D341Med (cell line): ENCODE measurements at places on chromosomes 2 and 18.

DNA sequence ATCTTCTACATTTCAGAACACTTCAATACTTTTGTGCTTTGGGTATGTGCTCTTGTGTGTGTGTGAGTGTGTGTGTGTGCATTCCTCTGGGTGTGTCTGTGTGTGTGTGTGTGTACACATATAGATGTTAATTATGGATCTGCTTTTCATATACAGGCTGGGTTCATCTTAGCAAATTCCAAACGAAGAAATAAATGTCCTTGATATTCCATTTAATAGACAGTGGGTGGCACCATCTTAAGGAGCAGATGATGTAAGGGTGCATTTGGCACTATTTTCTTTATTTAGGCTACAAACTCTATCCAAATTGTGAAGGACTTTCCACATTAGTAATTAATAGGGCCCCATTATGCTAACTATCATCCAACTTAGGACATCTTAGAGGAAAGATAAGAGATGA is 425.8 kb upstream of the POU3F3 start:
- DNase-seq = no peak

GRCh38 chr2:149585166-149585885 is 2.2 kb downstream of the MMADHC start:
- no peak for DNase-seq

DNA sequence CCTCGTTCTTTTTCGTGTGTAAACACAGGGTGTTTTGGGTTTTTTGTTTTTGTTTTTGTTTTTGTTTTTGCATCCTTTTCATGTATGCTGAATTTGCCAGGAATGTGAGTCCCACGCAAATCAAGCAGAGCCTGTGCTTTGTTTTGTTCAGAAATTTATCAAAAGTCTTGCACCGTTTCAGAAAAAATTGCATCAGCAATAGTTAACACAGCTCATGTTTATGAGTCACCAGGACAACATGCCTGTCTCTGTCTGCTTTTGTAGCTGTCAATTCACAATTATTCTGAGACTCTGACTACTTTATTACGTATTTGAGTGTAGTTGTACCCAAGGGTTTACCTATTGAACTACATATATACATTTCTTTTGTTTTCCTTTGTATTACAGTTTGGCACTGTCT is 38.3 kb downstream of the MRPL44 start:
- no peak for DNase-seq

GRCh38 chr2:24918326-24919036 is 1.6 kb downstream of the ADCY3 start:
- no peak for DNase-seq

DNA sequence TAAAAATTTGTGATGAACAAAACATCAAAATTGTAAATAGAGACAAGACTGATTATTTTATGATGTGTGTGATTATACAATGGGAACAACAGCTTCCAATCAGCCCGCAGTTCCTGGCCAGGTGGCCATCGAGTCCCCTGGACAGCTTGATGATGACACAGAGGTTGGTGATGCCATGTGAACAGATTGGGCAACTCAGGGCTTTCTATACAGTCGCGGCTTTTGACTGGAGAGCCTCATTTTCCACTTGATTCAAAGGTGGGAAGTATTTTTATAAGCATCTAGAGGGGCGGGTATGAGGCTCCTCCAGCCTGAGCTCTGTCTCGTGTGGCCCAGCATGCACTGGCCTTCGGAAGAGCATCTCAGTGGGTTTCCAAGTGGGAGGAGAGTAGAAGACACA is 14.9 kb upstream of the HPCAL1 start:
- DNase-seq = no peak
